Activated CD4-positive, CD25-positive, alpha-beta regulatory T cell treated with anti-CD3 and anti-CD28 coated beads, Interleukin-2, amount 50 U/mL, for 16 hours (primary cell): ENCODE measurements at places on chromosomes 16 and 17.

DNA sequence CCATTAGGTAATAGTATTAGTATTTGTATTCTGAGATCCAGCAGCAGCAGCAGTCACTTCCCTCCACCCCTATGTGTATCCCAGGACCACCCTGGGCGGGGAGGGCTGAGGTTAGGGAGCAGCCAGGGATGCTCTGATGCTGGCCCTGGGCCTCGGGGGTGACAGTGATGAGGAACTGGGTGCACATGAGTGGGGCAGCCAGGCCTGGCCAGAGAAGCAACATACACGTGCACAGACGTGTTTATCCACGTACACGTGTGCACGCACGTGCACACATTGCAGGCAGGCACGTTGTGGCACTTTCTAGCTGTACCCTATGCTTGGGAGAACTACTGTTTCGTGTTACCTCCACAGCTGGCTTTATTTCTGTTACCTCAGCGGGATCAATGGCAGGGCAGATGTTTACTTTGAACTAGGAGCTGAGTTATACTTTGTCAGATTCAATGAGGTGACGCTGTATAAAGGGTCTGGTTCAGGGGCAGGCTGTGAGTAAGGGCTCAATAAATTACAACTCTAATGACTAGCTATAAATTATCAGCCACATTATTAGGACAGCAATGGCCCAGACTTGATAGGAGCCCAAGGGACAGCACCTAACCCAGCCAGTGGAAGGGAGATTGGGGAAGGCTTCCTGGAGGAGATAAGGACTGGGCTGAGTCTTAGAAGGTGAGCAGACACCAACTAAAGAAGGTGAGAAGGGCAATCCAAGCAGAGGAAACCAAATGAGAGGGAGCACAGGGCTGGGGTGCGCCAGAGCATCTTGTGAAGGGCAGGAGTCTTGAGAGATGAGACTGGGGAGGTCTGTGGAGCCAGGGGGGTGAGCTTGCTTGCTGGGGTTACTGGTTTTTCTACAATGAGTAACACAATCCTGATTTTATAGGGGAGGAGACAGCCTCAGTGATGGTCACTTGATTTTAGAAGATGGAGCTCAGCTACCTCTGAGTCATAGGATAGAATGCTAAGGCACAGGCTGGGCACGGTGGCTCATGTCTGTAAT is 22.4 kb upstream of the CA4 start:
- DNase-seq: no peak

GRCh38 chr17:14818469-14818868 is 446.7 kb downstream of the PMP22 start:
- no peak for DNase-seq

DNA sequence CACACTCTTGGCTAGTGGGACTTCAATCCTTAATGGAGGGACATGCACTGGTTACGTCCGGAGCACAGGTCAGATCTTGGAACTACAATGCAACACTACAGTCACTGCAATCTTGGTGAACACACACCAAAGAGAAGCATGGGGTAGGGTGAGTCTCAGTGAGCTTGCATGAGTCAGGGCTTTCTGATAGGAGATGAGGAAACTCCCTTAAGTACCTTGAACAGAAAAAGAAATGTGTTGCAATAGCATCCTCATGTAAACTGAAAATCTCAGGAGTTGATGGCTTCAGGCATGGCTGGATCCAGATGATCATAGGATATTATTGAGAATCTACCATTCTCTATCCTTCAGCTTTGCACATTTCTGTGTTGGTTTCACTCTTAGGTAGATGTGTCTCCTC is 54.1 kb downstream of the CES1 start:
- DNase-seq: no peak

GRCh38 chr16:65244787-65245186 is 122.9 kb upstream of the CDH11 start:
- no peak for DNase-seq
